ENCODE measurements at places on chromosomes 1 and 21.

DNA sequence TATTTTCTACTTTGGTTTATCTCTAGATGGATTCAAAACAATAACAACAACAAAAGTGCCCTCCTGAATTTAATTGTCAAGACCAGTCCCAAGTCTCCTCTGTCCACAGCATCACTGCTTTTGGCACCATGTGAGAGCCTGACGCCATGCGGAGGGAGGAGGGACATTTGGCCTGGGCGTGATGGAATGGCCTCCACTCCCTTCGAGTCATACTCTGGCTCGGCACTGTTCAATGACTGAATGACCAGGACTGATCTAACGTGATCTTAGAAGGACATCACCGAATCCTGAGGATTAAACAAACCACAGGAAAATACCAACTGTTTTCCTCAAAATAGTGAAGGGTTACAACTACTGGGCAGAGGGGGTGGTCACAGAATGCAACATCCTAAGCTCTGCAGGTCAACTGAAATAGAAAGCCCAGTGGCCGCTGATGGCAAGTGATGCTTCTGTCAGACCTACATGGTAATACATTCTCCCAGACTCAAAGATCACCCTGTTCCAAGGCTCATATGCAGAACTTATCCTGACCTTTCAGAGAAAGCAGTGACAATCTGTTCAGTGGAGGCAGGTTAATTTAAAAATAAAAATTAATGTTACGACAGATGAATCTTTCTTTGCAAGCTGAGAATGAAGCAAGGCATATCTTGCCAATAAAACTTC is 19.1 kb downstream of the SRSF4 start:
- DNase-seq: peak; percentile 62

GRCh38 chr1:168287237-168287664 is 6.6 kb downstream of the TBX19 start:
- DNase-seq: no peak

DNA sequence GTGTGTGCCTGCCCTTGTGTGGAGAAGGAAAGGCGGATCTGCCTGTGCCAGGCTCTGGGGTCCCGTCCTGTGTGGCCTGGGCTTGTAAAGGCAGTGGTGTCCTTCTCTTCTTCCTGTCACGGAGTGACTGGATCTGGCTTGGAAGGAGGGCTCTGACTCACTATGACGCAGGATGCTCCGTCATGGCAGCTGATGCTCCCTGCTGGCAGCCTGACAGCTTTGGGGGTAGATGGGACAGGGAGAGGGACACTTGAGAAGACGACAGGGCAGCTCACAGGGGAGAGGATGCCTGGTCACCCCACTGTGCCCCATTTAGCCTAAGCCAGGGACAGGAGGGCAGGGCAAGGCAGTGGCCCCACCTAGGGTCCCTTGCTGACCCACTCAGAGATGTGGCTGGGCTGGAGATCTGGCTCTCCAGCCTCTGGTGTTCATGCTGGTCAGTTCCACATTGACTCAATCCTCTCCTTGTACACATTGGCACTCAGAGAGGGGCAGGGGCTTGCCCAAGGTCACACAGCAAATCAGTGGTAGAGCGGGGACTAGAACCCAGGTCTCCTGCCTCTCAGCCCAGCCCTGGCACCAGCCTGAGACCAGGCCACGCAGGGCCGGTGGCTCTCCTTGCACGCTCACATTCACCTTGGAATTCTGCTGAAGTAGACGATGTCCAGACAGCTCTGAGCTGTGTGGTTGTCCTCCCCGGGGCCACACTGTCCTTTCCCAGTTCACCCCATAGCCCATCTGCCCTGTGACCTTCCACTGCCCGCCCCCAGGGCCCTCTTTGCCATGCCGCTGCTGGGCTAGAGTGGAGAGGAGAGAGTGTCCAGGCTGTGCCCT is 2.8 kb upstream of the FAM131C start:
- DNase-seq: peak; percentile 80

DNA sequence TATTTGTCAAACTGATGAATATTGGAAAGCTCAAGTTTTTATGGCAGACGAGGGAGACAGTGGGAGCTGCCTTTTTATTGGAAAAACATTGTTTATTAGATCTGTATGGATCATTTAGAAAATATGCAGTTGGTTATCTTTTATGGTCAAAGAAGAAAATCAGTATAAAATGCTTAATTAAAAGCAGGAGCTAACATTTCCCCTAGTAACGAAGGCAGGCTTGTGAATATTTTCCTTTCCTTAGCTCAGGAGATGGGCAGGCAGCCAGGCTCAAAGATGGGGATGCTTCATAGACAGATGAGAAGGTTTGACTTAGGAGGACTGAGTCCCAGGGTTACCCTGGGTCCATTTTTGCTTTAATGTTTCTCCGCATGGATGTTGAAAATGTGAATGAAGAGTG is 26.0 kb downstream of the ROR1 start:
- no peak for DNase-seq

All from left cardiac atrium (tissue), 4 donors.